NCI-H1417 (cell line): ENCODE measurements at places on chromosomes 16 and 17.

DNA sequence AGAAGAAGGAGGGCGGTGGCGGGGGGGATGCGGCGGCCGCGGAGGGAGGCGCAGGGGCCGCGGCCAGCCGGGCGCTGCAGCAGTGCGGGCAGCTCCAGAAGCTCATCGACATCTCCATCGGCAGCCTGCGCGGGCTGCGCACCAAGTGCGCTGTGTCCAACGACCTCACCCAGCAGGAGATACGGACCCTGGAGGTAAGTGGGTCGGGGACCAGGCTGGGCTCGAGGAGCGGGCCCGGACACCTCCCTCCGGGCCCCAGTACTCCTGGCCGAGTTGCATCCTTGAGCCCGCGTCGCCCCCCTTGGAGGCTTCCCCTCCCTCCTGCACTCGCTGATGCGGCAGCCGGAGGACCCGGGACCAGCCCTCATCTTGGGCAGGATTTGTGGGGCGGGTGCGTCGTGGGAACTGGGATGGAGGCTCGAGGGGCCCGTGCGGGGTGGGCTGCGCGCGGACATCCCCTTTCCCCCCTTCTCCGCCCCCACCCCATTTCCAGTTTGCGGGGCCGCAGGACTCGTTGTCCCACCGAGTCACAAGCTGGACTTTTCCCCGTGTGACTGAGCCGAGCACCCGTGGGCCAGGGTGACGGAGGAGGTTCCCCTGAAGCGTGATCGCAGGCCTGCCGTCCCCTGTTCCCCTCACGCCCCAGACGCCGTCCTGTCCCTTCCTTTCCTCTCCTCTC, 572 bp downstream of the KSR1 start:
- no peak for DNase-seq

GRCh38 chr17:7295230-7296180, 1.1 kb upstream of the YBX2 start:
- DNase-seq: no peak

DNA sequence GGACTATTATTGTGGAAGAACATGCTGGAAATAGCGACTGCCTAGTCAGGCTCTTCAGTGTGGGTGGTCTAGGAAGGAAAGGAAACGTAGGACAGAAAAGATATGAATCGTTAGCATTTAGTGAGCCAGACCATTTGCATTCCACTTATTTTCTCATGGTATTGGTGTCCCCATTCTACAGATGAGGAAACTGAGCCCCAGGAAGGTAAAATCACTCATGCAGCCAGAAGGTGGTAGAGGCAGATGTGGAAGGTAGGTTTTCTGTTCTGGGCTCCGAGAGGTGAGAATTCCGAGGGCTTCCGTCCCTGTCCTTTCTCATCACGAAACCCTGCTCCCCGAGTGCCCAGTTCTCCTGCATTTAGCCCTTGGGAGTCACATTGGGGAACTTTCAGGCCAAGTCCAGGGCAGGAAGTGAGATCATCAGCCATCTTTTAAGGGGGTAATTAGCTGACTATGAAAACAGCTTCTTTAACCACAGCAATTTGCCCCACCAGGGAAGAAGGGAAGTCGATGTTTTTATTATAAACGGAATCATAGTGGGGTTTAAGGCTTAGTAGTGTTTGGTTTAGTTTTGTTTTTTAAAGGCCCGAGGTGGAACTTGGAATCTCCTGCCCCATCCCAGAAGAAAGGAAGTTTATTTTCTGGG, 110.7 kb upstream of the IRX3 start:
- DNase-seq: no peak

DNA sequence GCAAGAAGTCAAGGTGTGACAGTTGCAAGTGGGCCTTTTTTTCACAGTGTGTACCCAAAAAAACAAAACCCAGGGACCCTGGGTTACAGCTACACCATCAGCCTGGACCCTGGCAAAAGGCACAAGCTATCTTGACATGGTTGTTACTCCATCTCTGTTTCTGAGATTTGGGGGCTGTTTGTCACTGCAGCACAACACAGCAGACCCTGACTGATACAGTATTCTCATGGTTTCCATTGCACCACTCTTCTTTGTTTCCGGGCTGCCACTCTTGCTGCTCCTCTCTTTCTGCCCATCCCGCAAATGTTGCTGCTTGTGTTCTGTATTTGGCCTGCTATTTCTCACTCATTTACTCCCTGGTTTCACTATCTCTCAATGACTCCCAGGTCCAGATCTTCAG, 55.2 kb downstream of the C16orf78 start:
- no peak for DNase-seq

- no peak for DNase-seq
These were observed 145.7 kb downstream of the RBFOX3 start for GRCh38 chr17:79465011-79465680.

GRCh38 chr17:58040386-58040785, 33.3 kb upstream of the SRSF1 start:
- DNase-seq: no peak

DNA sequence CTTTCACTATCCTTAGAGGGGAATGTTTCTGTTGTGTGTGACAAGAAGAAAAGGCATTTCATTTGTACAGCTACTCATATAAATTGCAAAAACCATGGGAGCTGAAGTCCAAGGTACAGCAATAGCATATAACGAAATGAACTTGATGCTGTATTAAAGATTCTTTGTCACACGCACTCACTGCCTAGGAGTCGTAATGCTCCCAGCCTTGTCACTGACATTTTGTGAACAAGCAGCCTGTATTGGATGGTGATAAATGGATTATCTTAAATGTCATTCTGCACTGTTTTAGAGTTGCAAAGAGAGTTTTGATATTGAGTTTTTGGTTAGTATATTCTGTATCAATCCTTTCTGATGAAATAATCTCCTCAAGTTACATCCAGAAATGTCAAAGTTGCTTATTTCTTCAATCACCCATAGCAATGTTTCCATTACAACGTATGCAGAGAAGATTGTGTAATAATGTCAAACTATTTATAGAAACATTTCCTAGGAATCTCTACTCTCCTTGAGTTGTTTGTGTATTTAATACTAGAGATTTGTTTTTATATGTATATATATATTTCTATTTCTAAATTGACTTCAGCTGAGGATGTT, 270.6 kb downstream of the FTO start:
- DNase-seq: no peak

- DNase-seq: peak; percentile 25
These were observed 8.2 kb upstream of the CD300E start for GRCh38 chr17:74631468-74632450.

- no peak for DNase-seq
These were observed 762 bp upstream of the BAIAP3 start for GRCh38 chr16:1332618-1333148.

DNA sequence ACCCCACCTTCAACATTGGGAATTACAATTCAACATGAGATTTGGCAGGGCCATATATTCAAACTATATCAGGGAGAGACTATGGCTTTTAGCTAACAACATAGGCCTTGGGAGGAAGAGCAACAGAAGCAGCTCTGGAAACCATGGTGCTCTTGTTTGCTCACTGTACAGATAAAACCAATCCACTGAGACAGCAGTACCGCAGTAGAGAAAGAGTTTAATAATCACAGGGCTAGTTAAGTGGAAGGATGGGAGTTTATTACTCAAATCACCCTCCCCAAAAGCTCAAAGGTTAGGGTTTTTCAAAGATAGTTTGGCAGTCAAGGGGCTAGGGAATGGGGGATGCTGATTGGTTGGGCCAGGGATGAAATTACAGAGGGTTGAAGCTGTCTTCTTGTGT, 52.7 kb upstream of the CRHR1 start:
- DNase-seq: no peak

DNA sequence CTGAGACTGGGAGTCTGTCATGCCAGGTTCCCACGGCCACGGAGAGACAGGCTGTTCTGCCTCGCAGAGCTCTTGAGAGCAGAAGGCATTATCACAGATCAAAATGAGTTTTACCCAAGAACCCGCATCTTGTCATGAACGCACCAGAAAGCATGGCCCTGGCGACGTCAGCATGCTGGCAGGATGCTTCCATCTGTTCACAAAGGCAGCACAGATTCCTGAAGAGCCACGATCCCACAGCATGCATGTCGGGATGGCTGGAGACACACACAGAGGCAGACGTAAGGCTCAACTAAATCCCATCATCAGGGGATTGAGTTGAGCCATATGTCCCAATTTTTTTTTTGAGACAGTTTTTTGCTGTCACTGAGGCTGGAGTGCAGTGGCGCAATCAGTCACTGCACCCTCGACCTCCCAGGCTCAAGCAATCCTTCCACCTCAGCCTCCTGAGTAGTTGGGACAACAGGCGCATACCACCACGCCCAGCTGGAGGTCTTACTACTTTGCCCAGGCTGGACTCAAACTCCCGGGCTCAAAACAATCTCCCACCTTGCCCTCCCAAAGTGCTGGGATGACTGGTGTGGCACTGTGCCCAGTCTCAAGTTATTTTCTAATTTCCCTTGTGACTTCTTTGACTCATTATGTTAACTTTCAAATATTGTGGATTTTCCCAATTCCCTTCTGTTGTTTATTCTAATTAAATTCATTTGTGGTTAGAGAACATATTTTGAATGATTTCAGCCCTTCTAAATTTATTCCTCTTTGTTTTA, 11.1 kb downstream of the FANCA start:
- DNase-seq: no peak

- DNase-seq: peak; percentile 38
These were observed 12.4 kb downstream of the RNF40 start for GRCh38 chr16:30774367-30775130.

DNA sequence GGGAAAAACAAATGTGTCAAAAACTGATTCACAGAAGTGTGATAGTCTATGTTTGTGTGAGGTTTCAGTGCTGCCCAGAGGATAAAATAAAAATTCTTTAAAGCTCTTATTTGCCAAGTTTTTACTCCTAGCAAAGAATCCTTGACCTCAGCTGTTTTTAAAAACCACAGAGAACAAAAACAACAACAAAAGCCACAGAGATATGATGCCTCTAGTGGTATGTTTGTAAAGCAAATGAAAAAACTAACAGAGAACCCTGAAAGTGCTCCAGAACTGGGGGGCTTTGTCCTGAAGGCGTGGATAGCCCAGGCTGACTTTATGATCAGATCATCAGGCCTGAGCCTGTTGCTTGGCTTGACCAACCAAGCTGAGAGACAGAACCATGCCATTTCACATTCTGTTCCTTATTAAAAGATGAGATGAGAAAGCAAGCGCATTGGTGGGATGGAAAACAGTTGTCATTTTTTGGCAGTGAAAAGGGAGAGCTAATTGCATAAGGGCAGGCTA, 411.0 kb downstream of the CPPED1 start:
- DNase-seq: no peak

DNA sequence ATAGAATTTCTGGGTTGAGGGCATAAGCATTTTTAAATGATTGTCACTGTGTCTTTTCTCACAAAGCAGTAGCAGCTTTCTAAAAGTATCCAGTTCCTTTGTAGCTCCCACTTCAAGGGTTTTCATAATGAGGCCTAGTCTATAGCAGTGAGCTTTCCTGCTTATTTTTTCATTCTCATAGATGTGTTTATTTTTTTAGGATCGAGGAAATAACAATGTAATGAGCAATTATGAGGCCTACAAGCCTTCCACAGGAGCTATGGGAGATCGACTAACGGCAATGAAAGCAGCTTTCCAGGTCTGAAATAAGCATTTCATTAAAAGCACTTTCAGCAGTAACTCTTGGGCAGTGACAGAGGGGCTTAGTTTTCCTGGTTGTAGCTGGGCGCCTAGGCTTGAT, 10.6 kb upstream of the PSMC5 start:
- no peak for DNase-seq

DNA sequence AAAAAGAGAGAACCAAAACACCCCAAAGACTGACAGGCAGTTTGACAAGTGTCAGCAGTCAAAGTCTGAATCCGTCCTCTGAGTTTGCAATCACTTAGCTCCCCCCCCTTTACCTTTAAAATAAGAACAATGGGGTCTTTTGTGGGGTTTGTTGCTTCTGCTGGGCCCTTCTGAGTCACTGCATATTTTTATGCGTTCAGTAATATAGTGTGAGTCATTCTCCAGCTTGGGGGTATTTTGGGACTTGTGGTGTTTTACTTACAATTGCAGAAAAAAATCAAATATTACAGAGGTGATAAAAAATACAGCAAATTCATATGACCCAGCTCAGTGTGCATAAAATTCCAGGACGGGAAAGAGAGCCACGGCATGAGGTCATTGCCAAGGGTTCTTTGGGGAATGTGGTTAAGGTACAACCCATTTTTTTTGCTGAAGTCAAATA, 120.1 kb downstream of the CYLD start:
- DNase-seq: no peak

DNA sequence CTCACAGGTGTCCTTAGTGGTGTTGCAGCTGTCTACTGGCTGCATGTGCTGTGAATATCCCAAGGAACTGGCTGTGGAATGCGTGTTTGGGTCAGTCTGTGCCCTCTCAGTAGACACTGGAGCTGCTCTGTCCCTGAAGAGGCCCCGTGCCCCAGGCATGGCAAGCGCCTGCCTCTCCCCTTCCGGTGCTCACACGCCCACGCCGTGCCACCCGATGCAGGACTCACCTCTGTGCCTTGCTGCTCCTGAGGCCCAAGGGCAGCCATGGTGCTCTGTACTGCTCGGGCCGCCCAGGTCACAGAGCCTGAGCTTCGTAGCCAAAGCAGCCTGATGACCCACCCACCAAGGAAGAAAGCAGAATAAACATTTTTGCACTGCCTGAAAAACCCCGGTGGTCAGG, 10.0 kb downstream of the RGS11 start:
- no peak for DNase-seq

GRCh38 chr17:57551321-57552079, 193.6 kb downstream of the CCDC182 start:
- no peak for DNase-seq

- no peak for DNase-seq
These were observed 250.4 kb downstream of the MRTFB start for GRCh38 chr16:14321542-14321941.

DNA sequence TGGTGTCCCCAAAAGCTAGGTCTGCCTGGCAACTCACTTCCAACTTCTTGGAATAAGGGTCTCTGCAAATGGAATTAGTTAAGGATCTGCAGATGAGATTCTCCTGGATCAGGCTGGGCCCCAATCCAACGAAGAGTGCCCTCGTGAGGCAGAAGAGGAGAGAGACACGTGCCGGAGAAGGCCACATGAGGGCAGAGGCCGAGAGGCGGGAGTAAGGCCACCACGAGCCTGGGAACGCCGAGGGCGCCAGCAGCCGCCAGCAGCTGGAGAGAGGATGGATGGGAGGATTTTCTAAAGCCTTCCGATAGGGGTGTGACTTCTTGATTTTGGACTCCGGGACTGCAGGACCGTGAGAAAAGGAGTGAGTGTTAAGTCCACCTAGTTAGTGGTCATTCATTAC, 76.3 kb downstream of the JPH3 start:
- no peak for DNase-seq

- DNase-seq: no peak
These were observed 27.0 kb upstream of the NF1 start for GRCh38 chr17:31067691-31068184.

GRCh38 chr16:58026139-58026704, 668 bp downstream of the MMP15 start:
- DNase-seq: peak; percentile 68
